ENCODE measurements at places on chromosomes 1 and 21.

DNA sequence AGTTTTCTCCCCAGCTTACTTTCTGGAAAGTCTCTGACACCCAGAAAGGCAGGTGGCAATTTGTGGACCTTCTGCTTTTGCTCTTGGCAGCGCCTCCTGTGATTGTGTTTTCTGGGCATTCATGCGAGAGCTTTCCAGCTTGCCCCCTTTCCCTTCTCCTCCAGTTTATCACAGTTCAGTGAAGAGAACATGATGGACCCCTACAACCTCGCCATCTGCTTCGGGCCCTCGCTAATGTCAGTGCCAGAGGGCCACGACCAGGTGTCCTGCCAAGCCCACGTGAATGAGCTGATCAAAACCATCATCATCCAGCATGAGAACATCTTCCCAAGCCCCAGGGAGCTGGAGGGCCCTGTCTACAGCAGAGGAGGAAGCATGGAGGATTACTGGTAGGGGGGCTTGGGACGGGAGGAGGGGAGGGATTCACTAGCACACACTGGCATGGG lies 24.3 kb upstream of the IKBKE start:
- no peak for DNase-seq

- DNase-seq: no peak
Measured at GRCh38 chr21:42081931-42082381, 10.8 kb downstream of the UMODL1 start.

DNA sequence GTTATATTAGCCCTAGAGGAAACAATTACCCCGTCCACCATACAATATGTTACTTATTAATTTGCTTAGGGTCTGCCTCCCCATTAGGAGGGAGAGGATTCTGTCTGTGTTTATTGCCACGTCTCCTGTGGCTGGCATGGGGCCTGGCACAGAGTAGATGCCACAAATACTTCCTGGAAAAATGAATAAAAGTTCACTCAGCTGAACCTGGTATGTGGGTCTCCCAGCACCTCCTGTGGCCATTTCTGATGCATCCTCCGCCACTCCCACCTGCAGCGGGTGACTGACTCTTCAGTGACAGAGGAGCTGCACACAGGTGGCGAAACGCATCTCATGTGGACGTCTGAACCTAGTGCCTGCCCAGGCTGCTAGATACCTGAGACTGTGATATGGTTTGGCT lies 112.7 kb downstream of the CLIC6 start:
- no peak for DNase-seq

DNA sequence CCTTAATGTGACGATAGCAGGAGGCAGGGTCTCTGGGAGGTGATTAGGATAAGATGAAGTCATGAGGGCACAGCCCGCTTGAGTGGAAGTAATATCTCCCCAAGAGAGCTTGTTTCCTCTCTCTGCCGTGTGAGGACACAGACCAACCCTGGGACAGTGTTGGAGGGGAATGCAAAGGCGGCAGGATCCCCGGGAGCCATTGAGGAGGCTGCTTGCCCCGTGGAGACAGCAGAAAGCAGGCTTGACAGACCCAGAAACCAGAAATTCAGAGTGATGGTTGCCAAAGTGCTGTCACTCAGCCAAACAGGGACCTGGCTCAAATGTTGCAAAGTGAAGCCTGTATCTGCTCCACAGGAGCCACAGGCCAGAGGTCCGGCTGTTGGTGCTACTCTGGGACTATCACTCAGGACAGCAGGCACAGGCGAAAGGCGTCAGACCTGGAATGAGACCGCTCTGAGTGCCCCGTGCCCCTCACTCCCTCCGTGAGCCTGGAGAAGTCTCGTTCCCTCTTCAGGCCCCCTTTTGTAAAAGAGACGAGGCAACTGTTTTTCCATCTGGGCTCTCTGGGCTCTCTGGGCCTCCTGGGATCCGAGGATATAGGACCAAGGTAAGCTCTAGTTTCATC lies 96.6 kb upstream of the VANGL1 start:
- no peak for DNase-seq

DNA sequence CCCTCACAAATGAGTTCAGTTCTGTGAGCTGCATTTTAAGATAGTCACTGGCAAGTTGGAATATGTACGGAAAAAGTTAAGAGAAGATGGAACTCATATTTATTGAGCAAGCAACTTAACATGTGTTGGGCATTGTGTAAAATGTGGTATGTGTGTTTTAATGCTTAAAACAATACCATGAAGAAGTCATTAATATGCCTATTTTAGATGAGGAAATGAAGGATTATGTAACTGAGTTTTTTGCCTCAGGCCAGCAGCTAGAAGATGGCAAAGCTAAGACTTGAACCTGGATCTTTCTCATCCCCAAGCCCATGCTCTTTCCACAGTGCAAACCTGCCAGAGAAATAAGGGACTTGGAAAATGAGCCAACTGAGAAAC lies 48.9 kb downstream of the SPATA46 start:
- no peak for DNase-seq

- DNase-seq: no peak
Measured at GRCh38 chr21:46317710-46318463, 5.8 kb downstream of the C21orf58 start.

Measured in stimulated activated CD4-positive, alpha-beta T cell treated with anti-CD3 and anti-CD28 coated beads, Interleukin-1b, Interleukin-23, amount 100 ng/mL, for 1 hour (primary cell).